ENCODE measurements at places on chromosomes 4 and X. TPM values are rescaled to one million over a fixed set of nuclear protein-coding genes. Genes with fewer than 3 reads are reported as not detected.

Gene GAB1
- 55.7 TPM for total RNA-seq

DNA sequence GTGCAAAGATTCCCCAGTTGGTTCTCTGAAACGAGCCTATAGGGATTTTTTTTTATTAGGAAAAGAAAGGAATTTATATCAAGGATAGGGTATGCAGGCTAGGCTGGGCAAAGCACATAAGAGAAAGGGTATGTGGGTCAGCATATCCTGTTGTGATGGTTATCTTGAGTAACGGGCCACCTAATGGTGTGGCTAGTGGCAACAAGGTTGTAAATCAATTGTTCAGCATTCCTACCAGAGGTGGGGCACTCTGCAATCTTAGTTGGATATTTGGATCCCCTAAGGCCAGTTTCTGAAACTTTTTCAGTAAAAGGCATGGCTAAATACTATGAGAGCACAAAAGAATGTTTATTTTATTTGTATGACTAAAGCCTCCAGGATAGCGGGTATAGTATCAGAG lies 42.7 kb downstream of the DCAF12L1 start:
- no peak for DNase-seq

DNA sequence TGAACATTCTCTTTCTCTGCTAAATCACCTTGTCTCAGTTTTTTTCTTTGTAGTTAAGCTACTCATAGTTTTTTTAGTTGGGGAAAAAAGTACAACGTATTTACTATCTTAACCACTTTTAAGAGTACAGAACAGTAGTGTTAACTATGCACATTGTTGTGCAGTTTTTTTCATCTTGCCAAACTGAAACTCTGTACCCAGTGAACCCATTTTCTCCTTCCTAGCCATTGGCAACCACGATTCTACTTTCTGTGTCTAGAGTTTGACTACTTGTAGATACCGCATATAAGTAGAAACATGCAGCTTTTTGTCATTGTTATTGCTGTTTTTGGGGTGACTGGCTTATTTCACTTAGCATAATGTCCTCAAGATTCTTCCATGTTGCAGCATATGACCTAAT lies 10.0 kb downstream of the N4BP2 start:
- no peak for DNase-seq

DNA sequence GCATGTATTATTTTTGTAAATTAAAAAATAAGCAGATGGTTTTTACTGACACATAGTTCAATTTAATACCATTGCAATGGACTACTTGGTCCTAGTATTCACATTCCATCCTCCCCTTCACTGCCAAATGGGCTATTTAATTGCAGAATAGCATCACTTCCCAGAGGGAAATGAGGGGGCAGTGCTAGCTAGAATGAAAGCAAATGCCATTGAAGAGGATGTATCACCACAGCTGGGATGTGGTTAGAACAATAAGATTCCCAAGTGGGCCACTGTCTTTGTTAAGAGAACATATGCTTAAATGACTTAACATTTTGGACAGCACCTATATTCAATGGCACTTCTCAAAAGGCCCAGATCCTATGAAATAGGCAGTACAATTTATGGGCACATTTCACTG lies 224.7 kb downstream of the RBMX2 start:
- no peak for DNase-seq

DNA sequence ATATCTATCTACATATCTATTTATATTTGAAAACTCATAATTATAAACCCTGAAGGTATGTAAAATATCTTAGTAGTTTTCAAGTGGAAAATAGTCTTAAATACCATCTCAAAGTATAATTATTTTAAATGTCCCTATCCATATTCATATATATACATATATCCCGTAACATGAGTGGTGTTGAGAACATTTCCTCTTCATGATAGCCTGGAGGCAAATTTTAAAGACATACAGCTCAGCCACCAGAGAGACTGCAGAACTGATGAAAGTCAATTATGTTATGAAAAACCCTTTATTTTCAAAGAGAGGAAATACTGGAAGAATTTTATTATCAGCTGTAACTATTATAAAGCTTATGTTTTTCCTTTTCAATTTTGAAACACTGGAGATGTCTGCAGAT lies 1806.7 kb upstream of the PCDH7 start:
- DNase-seq = no peak

Gene CTAG1A
- total RNA-seq = not detected

Gene MAGEC3
- not detected for total RNA-seq

Gene OTUD5
- 27.0 TPM for total RNA-seq

DNA sequence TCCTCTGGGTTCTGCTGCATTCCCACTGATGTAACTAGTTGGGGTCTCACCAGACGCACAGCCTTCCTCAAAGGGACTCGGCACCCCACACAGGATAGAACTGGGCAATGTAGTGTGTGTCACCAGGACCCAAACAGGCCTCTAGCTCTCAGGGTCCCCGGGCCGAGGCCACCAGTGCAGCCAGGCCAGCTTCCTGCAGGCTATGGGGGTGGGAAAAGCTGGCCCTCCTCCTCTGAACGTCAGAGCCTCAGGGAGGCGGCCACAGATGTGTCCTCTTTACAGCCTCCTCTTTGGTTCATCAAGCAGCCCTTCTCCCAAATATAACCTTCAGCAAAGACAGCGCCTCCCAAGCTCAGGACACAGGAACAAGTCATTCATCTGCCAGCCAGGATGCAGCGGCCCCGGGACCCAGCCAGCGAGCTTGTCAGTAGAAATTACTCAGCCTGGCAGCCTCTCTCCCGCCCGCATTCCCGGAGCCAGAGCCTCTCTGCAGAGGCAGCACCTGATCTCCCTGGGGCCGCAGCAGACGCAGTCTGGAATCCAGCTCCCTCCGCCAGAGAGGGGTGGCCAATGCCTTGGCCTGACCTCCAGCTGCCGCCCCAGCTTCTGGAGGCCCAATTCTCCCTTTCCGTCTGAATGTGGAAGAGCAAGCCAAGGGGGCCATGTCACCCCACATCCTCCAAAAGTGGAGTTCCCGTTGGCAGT lies 288.5 kb downstream of the FBXW7 start:
- DNase-seq = no peak

DNA sequence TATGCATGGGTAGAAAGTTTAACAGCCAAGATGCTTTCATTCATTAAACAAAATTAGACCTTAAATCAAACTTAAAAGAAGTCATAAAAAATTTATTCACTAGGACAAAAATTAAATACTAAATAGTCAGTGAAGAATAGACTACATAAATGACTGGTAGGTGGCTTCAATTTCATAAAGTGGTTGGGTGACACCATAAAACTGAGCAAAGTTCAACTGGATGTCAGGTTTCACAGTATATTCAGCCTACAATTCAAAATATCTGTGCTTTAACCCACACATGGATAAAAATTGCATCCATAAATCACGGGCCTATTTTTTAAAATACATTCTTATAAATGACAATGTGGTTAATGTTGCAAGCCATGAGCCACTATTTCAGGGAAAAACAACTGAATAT lies 582.3 kb downstream of the IL15 start:
- DNase-seq = no peak

Gene SSX1
- total RNA-seq = not detected

DNA sequence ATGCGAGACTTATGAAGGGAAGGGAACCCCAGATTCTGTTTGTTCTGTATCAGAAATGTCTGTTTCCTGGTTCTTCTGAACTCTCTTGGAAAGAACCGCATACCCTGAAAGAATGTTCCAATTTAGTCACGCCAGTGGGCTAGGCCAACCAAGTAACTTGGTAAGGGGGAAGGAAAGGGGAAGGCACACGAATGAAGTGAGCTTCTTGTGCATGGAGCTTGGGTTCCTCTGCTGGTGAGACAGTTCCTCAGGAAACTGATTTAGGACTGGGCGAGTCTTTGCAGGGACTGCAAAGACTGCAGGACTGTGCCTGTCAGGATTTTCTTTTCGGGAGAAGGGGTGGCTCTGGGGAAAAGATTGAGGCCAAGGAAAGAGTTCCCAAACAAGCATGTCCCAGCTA lies 35.6 kb downstream of the FRMPD3 start:
- no peak for DNase-seq

DNA sequence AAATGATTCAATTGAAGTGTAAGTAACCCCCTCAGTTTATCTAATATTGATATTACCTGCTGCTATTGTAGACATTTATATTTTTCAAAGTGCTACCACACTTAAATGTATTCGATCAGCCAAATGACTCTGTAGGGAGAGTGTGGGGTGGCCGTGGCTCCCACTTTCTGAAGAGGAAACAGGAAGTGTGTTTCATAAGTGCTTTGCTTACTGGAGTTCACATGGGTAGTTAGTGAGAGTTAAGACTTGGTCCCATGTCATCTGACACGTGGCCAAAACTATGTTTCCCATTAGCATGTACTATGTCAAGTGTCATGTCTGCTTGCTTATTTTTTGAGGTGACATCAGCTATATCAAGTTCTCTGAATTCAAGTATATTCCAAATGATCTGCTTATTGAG lies 308.1 kb upstream of the GATB start:
- DNase-seq = no peak

GRCh38 chr4:138975225-138975624 lies 40.4 kb upstream of the NOCT start:
- no peak for DNase-seq

Gene MAGEA3
- not detected for total RNA-seq

Gene ZNF157
- 0.13 TPM for total RNA-seq

Gene MAGEA2
- total RNA-seq = not detected

Gene RAB39B
- total RNA-seq = 0.27 TPM

DNA sequence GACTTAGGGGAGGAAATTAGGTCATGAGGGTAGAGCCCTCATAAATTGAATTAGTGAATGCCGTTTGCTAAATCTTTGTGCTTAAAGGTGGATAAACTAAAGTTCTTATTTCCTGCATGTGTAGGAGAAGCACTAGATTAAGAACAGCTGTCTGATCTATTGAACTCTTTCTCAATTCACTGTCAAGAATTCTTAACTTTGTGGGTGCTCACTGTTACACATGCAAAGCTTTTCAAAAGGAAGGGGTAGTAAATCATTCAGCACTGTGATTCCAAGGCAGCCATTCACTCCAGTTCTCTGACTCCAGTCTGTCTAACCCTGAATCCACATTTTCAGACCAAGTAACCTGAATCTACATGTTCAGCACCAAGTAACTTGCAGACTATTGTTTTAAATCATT lies 1520.1 kb downstream of the PCDH18 start:
- no peak for DNase-seq

- no peak for DNase-seq
Measured at GRCh38 chr4:182475539-182475938, 232.3 kb downstream of the TENM3 start.

Gene TFE3
- total RNA-seq = 36.2 TPM

Gene ZAR1
- not detected for total RNA-seq

DNA sequence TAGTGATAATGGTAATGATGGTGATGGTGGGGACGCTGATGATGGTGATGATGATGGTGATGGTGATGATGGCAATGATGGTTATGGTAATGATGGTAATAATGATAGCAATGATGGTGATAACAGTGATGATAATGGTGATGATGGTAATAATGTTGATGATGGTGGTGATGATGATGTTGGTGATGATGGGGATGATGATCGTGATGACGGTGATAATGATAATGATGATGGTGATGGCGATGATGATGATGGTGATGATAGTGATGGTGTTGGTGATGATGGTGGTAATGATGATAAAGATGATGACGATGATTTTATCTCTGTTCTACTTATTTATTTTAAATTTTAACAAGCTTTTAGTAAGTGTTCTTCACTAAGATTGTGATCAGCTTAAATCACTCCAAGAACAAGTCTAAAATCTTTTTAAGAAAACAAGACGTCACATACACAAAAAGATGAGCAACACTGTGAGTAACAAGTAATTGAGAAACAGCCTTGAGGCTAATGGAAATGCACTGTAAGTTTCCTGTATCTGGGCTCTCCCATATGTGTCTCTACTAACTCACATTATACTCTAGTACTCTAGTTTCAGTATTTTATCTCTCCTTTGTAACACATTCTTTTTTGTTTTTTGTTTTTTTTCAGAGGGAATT lies 480.2 kb upstream of the PRKX start:
- DNase-seq = no peak

Gene TMEM31
- not detected for total RNA-seq

DNA sequence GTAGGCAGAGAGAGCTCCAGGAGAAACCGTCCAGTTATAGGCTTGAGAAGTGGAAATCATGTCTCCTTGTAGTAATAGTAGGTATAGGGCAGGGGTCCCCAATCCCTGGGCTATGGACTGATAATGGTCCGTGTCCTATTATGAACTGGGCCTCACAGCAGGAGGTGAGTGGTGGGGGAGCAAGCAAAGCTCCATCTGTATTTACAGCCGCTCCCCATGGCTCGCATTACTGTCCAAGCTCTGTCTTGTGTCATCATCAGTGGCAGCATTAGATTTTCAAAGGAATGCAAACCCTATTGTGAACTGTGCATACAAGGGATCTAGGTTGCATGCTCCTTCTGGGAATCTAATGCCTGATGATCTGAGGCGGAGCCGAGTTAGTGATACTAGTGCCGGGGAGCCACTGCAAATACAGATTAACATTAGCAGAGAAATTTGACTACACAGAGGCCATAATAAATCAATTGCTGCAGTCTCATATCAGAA lies 67.6 kb downstream of the MRPL1 start:
- DNase-seq = no peak

Gene EPGN
- total RNA-seq = 8.5 TPM

Gene PLAC1
- not detected for total RNA-seq

DNA sequence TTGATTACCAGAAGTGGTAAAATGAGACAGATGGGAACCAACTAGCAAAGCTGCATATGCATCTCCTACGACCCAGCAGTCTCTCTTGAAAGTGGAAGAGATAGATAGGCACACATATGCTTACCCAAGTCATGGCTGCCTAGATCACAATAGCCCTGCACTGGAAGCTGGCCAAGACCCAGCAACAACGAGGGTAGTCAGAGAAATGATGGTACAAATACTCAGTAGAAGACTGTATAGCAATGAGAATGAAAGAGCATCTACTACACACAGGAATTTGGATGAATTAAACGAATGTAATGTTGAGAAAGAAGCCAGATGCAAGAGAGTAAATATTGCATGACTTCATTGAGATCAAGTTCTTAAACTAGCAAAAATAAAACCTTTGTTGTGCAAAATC lies 100.3 kb upstream of the FAT1 start:
- no peak for DNase-seq

DNA sequence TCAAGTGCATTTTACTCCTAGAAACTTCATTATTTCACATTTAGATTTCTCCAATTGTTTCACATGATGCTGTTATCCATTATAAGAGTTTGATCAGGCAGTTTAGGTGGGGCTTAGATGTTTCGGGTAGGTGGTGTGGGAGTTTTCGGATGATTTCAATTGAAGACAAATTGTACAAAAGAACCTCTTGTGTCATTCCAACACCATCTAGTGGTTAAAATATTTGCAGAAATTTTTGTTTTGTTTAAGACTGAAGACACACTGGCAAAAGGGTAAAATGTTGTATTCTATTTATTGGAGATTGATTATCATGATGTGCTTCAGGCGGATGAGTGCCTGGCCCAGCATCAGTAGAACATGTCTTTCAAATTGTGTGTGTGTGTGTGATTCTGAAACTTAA lies 212.7 kb downstream of the SH3BGRL start:
- no peak for DNase-seq

Gene RAP2C
- total RNA-seq = 25.4 TPM

- no peak for DNase-seq
Measured at GRCh38 chr4:125044886-125045285, 269.9 kb upstream of the FAT4 start.
